ENCODE measurements at places on chromosomes 3 and 15.

DNA sequence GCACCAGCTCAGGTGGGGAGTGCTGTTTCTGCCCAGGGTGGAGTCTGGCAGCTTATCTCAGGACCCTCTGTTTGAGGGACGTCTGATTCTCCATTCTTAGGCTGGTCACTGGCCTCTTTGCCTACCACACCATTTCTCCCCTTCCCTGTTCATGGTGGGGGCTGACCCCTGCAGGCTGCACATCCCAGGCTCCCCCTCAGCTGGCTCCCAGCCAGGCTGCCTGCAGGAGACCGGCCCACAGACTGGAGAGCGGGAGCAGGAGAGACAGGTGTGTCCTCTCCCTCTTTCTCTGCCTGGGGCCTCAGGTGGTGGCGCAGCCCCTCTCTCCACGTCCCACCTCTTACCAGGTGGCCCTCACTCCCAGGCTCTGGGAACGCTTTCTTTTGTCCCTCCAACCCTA, 60.8 kb downstream of the RAB11A start:
- DNase-seq: no peak

- DNase-seq: no peak
Observed at GRCh38 chr3:74465715-74466410, 148.6 kb downstream of the CNTN3 start.

DNA sequence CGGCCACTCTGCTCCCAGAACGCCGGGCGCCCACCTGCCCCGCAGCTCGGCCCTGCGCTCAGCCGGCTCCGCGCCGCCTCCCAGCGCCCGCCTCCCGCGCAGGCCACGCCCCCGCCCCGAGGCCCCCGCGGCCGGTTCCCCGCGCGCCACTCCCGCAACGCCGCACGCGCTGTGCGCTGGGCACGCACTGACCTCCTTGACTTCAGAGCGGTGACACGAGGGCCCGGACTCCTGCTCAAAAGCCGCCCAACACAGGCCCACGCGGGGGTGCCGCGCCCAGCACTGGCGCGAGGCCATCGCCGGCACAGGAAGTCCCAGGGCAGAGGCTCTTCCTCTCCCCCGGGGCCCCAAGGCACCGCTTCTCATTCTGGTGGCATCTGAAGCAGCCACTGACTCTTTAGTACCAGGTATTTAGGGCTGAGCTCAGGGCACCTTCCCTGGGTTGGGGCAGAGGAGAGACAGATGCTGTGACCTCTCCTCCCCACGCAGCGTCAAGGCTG, 12.4 kb downstream of the TNK2 start:
- DNase-seq: peak; percentile 57

GRCh38 chr15:79522656-79523055, 90.5 kb downstream of the MINAR1 start:
- DNase-seq: no peak

- DNase-seq: no peak
Observed at GRCh38 chr3:39358333-39358732, 24.8 kb upstream of the SLC25A38 start.

DNA sequence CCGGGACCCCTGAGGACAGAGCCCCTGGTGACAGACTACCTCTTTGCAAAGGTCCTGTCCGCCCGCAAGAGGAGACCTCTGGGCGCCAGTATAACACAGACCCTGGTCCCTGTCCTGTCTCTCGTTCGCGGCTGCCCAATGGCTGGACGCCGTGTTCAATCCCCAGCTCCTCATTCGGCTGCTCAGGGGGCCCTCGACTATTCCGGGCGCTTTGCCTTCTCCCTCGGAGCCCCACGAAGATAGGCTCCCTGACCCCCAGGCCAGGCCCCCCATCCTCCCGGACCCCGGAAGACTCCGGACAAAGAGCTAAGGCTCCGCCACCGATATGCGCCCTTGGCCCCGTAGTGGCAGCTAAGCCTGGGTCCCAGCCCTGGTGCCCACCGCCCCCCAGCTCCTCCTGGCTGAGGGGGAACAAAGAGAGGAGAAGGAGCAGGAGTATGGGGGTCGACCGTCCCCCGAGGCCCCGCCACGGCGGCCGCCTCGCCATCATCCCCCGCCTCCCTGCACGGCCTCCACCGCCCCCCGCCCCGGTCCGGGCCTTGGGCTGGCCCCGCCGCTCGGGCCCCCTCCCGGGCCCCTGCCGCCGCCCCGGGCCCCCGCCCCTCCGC, 437 bp downstream of the CELSR3 start:
- DNase-seq: no peak

- no peak for DNase-seq
Observed at GRCh38 chr3:170997961-170998913, 28.3 kb downstream of the SLC2A2 start.

DNA sequence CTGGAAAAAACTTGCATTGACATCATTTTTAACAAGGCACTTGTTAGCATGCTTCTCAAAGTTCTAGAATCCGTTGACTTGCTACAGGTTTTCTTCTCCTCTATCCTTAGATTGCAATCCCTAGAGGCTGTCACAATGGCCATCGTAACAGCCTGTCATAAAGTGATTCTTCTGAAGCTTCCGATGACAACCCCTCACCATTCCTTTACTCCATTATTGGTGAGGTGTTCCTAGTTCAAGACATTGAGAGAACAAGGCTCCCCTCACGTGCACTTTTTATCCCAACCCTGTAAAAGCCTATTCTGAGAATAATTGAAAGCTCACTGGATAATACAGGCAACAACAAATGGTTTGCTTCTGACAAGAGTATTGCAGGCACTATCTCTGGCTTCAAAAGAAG, 131.4 kb downstream of the ROBO1 start:
- DNase-seq: no peak

- no peak for DNase-seq
Observed at GRCh38 chr3:167609156-167609555, 44.6 kb downstream of the WDR49 start.

- no peak for DNase-seq
Observed at GRCh38 chr3:14470461-14470860, 68.1 kb downstream of the SLC6A6 start.

GRCh38 chr15:98647026-98647773, 1.1 kb upstream of the IGF1R start:
- DNase-seq: peak; percentile 90

GRCh38 chr3:23461069-23461468, 257.9 kb downstream of the UBE2E2 start:
- no peak for DNase-seq

DNA sequence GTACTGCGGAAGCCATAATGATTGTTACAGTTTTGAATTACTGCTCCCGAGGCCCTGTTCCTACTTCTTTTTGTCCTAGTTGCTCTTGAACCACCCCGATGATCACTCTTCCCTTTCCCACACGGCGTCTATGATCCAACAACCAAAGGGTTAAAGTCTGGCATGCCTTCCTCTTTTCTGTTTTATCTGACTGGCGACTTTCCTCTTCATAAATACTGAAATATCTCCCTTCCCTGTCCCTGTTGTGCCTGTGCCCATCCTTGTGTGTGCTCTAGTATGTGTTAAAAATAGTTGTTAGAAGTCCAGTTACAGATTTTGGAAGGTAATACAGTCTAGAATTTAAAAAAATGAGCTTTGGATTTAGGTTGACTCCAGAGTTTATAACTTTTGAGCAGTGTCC, 83.6 kb downstream of the AKAP13 start:
- DNase-seq: no peak

DNA sequence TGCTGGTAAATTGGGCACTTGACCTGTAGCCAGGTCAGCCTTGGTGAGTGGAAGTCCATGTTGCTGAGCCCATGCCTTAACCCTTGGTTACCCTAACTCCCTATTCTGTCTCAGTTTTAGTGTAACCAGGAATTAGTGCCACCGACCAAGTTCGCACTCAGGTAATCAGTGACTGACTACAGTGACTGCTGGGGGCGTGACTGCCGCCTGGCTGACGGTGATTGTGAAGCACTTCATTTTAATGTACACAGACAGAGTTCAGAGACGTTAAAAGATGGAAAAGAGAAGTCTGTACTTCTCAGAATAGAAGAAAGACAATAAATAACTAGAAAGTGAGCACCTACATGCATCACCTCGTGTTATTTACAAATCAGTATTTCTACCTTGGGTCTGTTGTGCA, 17.3 kb downstream of the CFAP161 start:
- DNase-seq: no peak

DNA sequence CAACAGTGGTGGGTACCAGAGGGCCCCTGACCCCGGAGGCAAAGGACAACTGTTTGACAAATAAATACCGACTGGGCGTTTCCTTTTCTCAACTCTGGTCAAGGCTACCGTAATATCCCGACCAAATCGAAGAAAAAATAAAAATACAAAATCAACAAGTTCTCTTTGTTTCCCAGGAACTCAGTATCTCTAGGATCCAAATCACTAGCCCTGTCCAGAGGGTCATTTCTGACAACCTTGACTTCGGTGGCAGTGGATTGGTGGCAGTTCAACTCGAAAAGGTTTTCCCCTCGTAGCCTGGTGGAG, 456 bp upstream of the DGKG start:
- no peak for DNase-seq

DNA sequence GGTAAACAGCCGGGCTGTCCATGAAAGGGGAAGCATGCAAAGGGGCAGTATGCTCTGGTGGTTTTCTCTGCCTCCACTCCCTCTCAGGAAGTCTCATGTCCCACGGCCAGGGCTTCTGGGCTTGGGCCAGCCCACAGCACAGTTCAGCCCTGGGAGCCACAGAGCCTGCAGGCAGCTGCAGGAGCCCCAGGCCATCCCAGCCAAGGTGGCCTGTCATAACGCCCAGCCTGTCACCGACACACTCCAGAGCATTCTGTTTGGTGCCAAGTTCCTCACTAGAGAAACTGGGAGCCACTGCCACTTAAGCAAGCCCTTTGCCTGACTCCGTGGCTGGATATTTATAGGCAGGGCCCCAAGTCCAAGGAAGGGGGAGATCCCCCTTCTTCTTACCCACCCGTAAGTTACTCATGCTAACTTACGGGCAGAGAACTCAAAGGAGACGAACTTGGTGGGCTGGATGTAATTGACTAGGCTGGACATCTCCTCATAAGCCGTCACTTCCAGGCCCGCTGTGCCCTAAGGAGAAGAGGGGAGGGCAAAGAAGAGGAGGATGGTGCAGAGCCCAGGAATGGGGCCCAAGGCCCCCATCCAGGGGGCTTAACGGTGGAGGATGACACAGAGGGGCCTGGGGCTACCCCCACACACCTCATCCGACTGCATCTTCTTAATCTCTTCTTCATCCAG, 11.7 kb downstream of the PLCB2 start:
- no peak for DNase-seq

- peak; percentile 60 for DNase-seq
Observed at GRCh38 chr3:161423911-161424522, 52.7 kb upstream of the SPTSSB start.

DNA sequence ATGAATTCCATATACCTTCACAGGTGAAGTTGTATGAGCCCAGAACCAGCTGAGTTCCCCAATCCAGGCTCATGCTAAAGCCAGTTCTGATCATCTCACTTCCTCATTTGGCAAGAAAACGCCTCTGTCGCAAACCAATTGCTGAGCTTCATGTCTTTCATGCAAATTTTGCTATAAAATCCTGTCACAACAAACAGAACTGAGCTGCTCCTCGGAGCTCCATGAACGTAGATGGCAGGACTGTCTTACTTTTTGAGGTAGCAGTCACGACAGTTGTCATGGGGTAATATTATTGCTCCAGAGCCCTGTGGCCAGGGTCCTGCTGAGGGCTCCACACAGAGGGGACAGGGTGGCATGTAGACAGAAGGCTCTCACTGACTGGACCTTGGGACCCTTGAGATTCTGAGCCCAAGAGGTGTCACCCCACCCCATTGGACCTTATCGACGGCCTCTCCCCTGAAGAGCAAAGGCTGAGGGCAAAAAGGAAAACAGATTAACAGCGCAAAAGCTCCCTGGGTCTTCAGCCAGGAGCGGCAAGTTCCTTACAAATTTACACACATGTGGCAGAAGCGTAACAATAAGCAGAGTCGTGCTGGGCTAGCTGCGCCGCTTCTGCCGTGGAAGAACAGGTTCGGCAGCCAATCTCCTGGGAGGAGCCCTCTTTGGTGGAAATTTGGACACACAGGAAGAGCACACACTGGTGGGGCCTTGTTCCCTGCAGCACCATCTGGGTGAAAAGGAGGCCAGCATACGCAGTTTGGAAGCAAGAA, 249.2 kb downstream of the OPA1 start:
- DNase-seq: no peak

- DNase-seq: no peak
Observed at GRCh38 chr3:123679712-123680386, 95.0 kb upstream of the HACD2 start.

GRCh38 chr3:158792709-158793108, 9.1 kb upstream of the MFSD1 start:
- DNase-seq: no peak

DNA sequence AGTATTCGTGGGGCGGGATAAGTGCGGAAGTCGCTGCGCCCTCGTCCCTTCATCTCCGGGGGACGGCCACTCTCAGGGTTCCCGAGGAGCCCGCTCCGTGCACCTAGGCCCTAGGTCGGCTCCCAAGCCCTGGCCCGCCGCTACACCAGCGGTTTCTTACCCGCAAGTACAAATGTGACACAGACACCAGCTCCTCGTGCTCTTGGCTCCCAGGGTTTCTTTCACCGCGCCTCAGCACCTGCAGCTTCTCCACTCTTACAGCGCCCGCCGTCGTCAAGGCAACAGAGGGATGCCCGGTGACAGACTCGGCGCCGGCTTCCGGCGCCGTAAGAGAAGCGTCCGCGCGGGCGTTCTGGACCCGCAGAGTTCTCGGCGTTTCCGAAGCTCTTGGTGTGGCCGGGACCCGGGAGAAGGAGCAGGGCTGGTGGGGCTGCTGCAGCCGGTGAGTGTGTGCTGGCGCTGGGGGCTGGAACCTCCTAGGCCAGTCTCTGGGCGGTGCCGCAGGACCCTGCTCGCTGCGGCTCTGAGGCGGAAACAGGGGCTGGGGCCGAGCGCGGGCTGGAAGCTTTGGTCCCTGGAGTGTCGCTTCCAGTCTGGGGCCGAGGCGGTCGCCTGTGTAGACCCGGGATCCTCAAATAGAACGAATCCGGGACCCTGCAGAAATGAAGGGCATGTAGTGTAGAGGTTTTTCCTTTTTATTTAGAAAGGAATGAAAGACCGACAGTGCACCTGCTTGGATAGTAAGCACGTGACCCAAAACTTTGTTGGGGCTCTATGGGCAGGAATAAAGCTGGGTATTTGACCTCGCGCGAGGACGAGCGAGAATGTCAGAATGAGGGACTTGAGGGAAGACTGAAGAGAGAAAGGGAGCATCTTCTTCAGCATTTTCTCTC, 155.4 kb upstream of the GOLGA6L4 start:
- no peak for DNase-seq

- DNase-seq: no peak
Observed at GRCh38 chr15:83340087-83340486, 55.6 kb upstream of the BNC1 start.

GRCh38 chr3:99783011-99783573, 34.6 kb upstream of the CMSS1 start:
- no peak for DNase-seq

Measured in stimulated activated naive CD4-positive, alpha-beta T cell (primary cell).